ENCODE measurements at places on chromosomes 1 and 21.

DNA sequence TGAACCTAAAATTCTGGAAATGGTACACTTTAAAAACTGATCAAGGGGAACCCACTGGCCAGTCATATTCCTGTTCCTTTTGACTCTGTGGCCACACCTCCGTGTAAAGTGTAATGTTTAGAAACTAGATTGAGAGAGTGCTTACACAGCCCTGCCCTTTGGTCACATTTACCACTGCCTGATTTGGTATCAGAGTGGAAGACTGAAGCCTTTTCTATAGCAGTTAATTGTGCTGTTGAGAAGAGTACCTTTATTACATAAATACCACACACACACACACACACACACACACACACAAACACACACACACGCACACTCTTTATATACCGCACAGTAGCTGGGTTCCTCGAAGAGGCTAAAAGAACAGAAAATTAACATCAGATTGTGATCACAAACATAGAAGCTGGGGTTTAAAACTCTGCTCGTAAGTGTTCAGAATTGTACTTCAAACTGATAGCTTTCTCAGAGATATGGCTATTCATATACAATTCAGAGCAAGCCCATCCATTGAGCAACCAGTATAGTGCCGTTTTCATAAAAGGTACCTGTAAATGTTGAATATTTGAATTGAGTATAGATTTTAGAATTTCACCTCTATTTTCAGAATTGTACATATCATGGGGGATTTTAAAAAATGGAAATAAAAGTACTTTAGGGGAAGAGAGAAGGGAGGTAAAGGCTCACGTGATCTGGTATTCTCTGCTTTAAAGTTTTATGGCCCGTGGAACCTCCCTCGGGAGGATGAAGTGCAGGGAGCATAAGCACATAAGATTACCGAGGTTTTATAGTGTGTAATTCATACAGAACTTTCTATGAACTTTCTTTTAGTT is 37.5 kb downstream of the CAMTA1 start:
- no peak for DNase-seq

GRCh38 chr1:55311979-55312378 is 96.8 kb upstream of the USP24 start:
- DNase-seq, result no peak

DNA sequence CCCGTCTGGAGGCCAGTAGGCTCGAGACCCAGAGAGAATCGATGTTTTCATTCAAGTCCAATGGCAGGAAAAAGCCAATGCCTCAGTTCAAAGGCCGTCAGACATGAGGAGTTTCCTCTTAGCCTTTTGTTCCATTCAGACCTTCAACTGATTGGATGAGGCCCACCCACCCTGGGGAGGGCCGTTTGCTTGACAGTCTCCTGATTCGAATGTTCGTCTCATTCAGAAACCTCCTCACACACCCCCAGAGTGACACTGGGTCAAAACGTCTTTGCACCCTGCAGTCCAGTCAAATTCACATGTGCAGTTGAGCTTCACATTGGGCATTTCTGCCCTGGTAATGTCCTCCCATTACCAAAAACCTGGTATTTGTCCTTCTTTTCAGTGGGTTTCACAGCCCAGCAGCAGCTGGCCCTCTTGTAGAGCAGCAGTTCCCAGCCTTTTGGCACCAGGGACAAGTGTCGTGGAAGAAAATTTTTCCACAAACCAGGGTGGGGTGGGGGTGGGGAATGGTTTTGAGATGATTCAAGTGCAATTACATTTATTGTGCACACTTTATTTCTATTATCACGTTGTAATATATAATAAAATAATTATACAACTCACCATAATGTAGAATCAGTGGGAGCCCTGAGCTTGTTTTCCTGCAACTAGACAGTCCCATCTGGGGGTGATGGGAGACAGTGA is 40.1 kb downstream of the RSPH1 start:
- DNase-seq, result no peak

DNA sequence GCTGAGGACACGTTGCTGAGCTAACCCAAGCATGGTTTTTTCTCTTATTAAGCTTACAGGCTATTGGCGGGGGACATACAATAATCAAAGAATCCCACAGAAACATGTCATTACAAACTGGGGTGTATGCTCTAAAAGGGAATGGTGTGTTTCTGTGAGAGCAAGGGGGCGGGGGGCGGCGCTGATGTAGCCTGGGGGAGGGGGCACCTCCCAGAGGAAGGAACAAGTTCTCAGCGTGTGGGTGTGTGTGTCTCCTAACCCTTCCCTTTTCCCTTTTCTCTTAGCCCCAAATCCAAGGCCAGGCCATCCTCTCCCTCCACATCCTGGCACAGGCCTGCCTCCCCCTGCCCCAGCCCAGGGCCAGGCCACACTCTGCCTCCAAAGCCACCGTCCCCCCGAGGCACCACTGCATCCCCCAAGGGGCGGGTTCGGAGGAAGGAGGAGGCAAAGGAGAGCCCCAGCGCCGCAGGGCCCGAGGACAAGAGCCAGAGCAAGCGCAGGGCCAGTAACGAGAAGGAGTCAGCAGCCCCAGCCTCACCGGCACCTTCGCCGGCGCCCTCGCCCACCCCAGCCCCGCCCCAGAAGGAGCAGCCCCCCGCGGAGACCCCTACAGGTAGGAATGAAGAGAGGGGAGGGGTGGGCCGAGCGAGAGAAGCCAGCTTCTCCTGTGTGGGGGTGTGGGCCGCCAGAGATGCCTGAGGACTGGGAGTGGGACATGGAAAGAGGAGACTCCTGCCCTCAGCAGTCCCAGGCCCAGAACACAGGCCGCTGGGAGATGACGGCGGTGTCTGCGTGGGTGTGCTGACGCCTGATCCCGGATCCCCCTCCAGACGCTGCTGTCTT is 21.9 kb downstream of the MAP7D1 start:
- no peak for DNase-seq

DNA sequence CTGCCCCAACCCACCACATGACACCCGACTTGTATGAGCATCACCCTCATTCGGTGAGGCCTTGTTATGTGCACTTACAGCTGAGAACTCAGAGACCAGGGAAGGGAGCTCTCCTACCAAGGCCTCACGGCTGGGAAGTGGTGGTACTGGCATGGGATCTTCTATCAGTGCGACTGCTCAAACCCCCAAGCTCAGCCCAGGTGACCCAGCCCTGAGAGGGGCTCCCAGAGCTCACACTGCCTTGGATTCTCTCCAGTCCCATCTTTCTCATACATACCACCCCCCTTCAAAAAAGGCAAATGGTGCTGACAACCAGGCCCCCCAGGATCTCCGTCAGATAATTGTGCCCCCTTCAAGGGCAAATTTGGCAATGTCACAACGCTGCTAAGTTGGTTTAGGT is 777 bp upstream of the PLA2G2F start:
- no peak for DNase-seq

DNA sequence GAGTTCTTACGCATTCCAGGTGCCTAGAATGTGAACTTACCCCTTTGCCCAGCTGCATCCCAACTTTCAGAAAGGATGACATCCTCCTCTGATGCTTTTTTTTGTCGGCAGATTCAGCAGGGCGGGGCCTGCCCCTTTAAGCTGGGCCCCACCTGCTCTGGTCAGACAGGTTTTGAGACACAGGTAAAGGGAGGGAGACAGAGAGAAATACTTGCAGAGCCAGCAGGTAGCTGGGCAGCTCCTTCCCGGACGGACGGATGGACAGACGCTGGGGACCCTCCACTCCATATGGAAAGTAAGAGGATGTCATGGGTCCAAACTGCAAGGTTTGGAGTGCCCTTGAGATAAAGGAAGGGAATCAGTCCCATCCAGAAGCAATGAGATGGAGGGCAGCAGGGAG is at the start of gene TMEM79:
Gene TMEM79, plus strand, starts transcription at position 214 of the 400 bp plus-strand sequence. CDS start 902 bp downstream, outside the sequence.
- DNase-seq, result no peak

- no peak for DNase-seq
Measured at GRCh38 chr1:186783193-186783592, 45.6 kb upstream of the PLA2G4A start.

- DNase-seq, result peak; percentile 84
Measured at GRCh38 chr1:157025856-157026255, 19.7 kb downstream of the ARHGEF11 start.
